CMK (cell line): ENCODE measurements at places on chromosomes 6 and 20.

DNA sequence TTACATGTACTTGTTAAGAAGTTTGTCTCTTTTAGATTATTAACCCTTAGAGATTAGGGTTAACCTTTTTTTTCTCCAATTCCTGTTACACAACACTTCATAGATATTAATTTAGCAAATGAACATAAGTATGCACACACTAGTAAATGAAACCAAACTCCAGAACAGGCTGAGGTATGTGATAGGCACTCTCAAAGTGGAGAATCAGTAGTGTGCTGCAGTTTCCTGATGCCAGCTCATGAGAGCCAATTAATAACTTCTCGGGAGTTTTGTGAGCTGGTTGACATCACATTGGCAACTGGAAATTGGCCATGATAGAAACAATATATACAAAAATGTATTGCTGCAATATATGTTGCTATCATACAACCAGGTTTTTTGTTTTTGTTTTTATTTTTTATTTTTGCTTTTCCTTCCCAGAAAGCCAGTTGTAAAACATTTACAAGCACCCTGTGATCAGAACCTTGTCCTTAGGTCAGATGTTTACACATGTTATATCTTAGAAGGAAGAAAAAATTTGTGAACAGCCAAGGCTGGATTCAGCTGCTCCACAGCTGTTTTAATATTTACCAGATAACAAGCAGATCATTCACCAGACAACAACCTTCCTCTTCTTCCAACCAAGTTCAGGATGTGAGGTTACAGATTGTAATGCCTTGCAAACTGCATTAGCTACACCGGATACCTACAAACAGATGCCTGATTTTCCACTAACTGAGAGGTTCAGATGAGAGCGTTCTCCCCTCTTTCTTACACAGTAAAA is 42.4 kb upstream of the ECHDC1 start:
- no peak for DNase-seq

DNA sequence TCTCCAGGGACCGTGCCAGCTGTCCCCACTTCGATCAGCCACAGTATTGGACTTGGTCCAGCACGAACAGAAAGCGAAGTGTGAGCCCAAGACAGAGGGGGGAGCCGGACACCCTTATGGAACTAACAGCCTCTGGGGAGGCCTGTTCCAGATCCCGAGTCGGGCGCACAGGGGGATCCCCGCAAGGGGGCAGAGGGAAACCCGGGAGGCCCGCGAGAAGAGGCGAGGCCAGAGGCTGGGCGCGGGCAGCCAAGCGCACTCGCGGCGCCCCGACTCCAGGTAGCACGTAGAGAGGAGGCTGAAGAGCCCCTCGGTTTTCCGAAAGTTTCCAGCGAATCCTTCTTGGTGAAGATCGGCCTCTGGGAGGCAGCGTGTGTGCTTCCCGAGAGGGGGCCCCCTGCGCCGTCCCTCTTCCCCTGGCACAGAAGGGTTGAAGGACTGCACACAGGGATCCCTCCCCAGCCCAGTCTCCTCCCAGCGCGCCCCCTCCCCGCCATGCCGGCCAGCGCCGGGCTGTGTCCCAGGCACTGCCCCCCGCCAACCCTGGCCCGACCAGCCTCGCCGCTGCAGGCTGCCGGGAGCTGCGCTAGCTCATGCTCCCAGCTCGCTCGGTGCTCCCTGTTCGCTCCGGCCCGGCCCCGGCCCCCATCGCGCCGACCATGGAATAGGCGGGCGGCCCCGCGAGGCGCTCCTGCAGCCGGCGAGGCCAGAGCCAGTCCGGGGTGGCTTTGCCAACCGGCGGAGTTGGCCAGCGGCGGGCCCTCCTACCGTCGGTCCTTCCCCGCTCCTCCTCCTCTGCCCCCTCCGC is 577 bp upstream of the SLC24A3 start:
- DNase-seq = no peak

- no peak for DNase-seq
Measured at GRCh38 chr6:33975661-33976436, 170.0 kb downstream of the GRM4 start.

- DNase-seq = peak; percentile 82
Measured at GRCh38 chr6:39037082-39037508, 11.5 kb upstream of the GLP1R start.

- no peak for DNase-seq
Measured at GRCh38 chr6:92043777-92044176, 1375.6 kb downstream of the EPHA7 start.

DNA sequence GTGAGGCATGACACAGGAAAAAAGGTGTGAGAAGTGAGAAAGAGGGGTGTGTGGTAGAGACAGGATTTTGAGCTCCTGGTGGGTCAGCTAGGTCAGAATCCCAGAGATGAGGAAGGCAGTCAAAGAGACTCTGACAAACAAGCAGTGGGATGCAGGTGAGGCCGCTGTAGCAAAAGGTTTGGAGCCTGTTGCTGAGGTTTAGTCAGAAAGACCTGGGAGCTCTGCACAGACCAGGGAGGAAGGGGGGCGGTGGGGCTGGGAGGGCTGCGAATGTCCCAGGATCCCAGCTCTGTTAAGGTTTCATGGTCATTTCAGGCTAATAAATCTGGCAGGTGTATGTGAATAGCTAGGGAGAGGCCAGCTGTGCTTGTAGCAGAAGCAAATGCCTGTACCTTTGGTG is 373.9 kb upstream of the SYNCRIP start:
- no peak for DNase-seq

DNA sequence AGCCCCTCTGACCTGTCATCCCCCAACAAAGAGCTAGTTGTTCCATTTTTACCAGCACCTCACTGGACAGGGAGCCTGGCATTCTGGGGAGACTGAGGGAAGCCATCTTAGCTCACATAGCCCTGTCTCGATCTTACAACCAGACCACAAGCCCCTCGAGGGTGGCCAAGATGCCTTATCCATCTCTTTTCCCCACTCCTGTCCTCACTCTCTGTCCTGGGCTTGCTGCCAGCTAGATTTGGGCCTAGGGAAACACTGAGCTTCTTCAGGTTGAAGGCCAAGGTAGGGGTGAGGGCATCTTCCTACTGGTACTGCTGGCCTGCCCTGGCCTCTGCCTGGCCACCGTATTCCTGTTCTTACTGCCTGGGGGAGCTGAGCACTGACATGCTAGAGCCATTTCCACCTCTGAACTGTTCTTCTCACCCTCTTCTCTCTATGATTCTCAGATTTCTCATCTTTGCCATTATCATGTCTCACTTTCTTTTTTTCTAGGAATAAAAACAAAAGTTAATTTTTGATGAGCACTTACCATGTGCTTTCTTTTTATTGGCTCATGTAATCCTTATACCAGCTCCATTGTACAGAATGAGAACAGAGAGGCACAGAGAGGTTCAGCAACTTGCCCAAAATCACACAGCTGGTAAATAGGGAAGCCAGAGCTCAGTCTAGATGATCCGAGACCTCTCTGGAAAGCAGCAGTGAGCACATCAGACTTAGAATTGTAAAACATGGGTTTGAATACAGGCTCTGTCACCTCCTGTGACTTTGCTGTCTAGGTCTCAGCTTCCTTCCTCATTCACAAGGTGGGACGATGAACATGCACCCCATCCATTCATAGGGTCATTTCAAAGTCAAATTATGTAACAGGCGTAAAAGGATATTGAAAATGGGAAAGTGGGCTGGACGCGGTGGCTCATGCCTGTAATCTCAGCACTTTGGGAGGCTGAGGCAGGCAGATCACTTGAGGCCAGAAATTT is 28.7 kb downstream of the FGD2 start:
- no peak for DNase-seq
